ENCODE measurements at places on chromosomes 1 and 21. TPM values are rescaled to one million over a fixed set of nuclear protein-coding genes. Genes with fewer than 3 reads are reported as not detected.
A peak's percentile ranks its signal among the peaks of the same experiment; 100 is the strongest.

DNA sequence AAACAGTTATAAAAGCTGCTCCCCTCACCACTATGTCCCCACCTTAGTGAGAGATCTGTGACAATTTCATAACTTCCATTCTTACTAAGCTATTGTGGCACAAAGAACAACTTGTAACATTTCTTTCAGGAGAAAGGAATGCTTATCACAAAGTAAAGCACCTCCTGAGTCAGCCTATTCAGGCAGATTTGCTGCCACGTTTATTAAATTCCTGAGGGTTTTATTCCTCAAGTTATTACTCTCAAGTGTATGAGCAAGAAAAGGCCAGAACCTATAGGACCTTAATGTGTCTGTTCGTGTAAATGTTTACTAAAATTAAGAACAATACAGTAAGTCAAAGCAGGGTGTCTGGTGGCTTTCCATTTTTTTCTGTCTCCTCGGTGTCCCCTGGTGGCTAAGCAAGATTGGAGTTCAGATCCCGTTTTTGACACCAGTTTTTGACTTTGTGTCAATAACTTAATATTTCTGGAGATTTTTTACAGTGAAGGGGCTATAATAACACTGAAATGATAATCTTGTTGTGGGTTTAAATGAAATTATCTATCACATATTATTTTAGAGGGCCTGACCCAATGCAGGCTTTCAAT lies 1539.6 kb downstream of the BRINP3 start:
- H3K27ac ChIP-seq, result no peak overlapping the region
- no peak for DNase-seq
- H3K27me3 ChIP-seq, result no peaks in the 10 kb centered on the region

DNA sequence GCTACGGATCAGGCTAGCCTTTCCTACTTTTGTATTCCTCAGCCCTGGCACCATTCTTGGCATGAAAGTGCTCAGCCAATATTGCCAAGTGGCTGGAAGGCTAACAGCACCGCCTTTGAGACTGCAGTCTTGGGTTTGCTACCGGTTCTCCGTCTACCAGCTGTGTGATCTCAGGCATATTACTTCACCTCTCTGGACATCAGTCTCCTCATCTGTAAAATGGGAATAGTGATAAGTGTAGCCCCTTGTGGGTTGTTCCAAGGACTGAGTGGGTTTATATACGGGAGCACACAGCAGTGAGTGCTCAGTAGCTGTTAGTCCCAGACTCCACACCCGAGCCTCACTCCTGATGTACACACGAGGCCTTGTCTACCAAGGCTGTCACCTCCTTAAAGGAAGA lies 13.7 kb downstream of the TFAP2E start:
- H3K4me3 ChIP-seq, result no peak overlapping the region
- H3K27me3 ChIP-seq, result no peaks in the 10 kb centered on the region
- H3K4me1 ChIP-seq, result no peaks in the 10 kb centered on the region
- no peak overlapping the region for H3K27ac ChIP-seq

- no peak for DNase-seq
- peaks cover 80% of the 10 kb centered on the region for H3K27me3 ChIP-seq
- peaks cover 28% of the 10 kb centered on the region for H3K4me1 ChIP-seq
- H3K4me3 ChIP-seq, result no peak overlapping the region
- no peaks in the 10 kb centered on the region for H3K36me3 ChIP-seq
- no peak overlapping the region for H3K27ac ChIP-seq
These were observed 4.5 kb upstream of the RUNX3 start for GRCh38 chr1:24934310-24935195.

DNA sequence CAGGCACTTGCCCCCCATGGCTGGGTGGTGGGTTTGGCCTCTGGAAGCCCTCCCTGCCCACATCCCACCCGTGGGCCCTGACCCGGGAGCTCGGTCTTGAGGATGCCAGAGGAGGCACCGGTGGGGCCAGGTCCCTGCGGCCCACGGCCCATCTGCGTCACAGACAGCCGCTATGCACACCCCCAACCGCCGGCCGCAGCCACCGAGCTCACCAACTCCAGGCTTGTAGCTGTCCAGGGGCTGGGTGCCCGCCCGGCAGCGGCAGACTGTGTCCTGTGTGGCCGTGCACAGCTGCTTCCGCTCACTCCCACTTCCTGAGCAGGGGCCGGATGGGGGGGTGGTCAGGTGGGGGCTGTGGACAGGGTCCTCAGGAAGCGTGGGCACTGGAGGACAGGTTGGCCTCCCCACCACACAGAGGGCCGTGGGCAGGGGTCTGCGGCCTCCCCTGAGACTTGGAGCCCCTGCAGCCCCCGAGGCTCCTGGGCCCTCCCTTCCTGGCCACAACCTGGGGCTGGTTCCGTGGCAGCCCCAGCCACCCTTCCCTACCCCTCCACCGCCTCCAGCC lies 1.1 kb downstream of the TNFRSF4 start:
- peak overlapping the region; percentile 61 for H3K4me3 ChIP-seq
- peak overlapping the region; percentile 80 for H3K27ac ChIP-seq
- peaks cover 9% of the 10 kb centered on the region for H3K27me3 ChIP-seq
- H3K4me1 ChIP-seq, result peaks cover 72% of the 10 kb centered on the region
- DNase-seq, result peak; percentile 50

DNA sequence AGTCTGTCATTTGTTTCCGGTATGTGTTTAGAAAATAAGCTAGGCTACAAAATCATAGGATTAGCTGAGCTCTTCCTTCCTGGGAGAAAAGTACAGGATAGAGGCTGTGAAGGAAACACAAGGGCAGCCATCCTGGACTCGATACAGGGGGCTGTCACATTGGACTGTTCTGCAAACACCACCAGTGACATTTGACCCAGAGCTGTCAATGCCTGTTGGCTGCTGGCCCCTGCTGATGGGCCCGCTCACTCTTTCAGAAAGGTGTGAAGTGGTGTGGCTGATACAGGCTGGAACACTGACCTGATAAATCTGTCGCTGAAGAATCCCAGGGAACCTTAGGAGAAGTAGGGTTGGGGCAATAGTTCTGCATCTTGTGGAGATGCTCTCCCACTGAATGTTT lies 183.1 kb downstream of the RHOU start:
- no peak overlapping the region for H3K4me3 ChIP-seq
- H3K4me1 ChIP-seq, result peaks cover 9% of the 10 kb centered on the region
- no peak overlapping the region for H3K27ac ChIP-seq
- DNase-seq, result no peak

DNA sequence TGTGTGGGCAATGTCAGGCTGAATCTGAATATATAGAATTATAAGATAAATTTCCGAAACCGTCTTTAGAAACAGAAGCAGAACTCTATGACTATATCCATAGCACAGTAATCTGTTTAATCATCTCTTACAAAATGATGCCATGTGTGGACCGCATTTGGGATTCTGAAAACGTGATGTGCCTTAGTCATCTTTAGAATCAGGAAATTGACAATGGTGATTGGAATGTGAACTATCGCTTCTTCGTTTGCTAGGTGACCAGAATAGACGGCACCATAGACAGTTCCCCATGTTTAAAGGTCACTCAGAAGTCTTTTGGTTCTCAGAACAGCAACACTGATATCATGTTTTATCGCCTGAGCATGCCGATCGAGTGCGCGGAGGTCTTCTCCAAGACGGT lies 300.3 kb downstream of the ZP4 start:
- peaks cover 41% of the 10 kb centered on the region for H3K36me3 ChIP-seq
- no peak for DNase-seq
- H3K27ac ChIP-seq, result no peak overlapping the region
- no peaks in the 10 kb centered on the region for H3K27me3 ChIP-seq
- no peak overlapping the region for H3K4me3 ChIP-seq

GRCh38 chr1:11707621-11708276 lies 16.2 kb downstream of the DRAXIN start:
- H3K27ac ChIP-seq, result peak overlapping the region; percentile 83
- no peak overlapping the region for H3K4me3 ChIP-seq
- H3K27me3 ChIP-seq, result peaks cover 75% of the 10 kb centered on the region
- H3K36me3 ChIP-seq, result no peaks in the 10 kb centered on the region
- DNase-seq, result peak; percentile 78
- H3K4me1 ChIP-seq, result peaks cover 18% of the 10 kb centered on the region

GRCh38 chr1:8903908-8904650 lies 25.6 kb upstream of the ENO1 start:
- no peak overlapping the region for H3K27ac ChIP-seq
- H3K4me1 ChIP-seq, result peaks cover 9% of the 10 kb centered on the region
- no peaks in the 10 kb centered on the region for H3K27me3 ChIP-seq
- no peak overlapping the region for H3K4me3 ChIP-seq

- no peaks in the 10 kb centered on the region for H3K27me3 ChIP-seq
- H3K27ac ChIP-seq, result no peak overlapping the region
- peaks cover 6% of the 10 kb centered on the region for H3K4me1 ChIP-seq
- DNase-seq, result peak; percentile 75
- H3K36me3 ChIP-seq, result peaks cover 30% of the 10 kb centered on the region
- peak overlapping the region; percentile 16 for H3K4me3 ChIP-seq
These were observed 35.8 kb upstream of the RIPK4 start for GRCh38 chr21:41802684-41803083.

DNA sequence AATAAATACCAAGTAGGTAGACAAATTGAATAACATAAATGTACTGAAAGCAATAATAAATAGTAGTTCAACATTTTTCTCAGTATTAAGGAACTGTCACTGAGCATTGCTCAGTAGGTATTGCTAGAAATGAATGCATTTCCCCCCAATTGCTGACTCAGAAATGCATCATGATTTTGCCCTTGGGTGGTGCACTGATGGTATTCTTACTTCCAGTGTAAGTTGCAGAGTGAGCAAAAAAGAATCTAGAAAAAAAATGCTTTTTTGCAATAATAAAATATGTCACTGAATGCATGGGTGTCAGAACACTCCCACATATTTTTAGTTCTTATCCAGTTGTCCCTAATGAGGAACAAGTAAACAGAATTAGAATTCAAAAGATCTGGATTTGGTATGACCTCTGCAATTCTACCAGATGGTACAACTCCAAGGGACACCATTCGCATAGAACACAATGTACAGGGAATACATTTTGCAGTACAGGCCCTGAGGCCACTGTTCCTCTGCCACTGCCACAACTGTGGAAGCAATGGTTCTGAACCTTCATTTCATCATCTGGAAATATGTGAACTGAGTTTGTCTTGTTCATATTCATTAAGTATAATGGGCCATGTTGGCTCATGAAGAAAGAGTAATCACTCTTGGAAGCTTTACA lies 78.0 kb downstream of the ATP6V1G3 start:
- H3K27me3 ChIP-seq, result no peaks in the 10 kb centered on the region
- DNase-seq, result no peak
- no peaks in the 10 kb centered on the region for H3K4me1 ChIP-seq
- no peak overlapping the region for H3K4me3 ChIP-seq
- H3K27ac ChIP-seq, result no peak overlapping the region
- no peaks in the 10 kb centered on the region for H3K36me3 ChIP-seq

DNA sequence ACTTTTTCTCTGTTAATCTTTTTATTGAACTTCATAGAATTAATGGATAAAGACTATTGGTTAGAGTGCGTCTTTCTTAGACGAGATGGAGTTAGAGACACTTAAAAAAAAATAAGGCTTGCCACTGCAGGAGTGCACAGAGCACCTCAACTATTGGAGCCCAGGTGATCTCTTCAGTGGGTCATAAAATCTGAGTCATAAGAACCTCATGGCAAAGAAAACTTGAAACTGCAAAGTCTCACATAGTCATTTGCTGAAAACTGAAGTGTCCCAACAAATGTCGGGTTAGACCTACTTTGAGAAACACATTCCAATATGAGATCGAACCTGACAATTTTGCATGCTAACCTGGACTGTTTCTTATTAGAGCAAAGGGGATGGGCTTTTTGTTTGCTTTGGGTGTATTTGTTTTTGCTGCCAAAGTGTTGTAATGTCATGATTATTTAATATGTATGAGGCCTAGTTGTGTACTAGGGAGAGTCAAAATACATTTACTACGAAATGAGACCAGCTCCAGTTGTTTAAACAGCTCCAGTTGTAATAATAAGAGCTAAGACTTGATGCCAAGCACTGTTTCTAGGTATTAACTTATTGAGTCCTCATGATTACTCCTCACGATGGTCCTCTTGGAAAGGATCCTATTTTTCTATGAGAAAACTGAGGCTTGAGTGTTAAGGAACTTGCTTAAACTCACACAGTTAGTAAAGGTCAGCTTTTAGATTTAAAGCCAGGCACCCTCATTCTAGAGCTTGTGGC lies 65.1 kb downstream of the DDR2 start:
- no peak overlapping the region for H3K4me3 ChIP-seq
- no peaks in the 10 kb centered on the region for H3K36me3 ChIP-seq
- H3K27ac ChIP-seq, result peak overlapping the region; percentile 86
- no peaks in the 10 kb centered on the region for H3K27me3 ChIP-seq

GRCh38 chr1:53325326-53326087 lies 2.4 kb downstream of the LRP8 start:
- H3K36me3 ChIP-seq, result no peaks in the 10 kb centered on the region
- peaks cover 25% of the 10 kb centered on the region for H3K4me1 ChIP-seq
- DNase-seq, result no peak

- H3K27me3 ChIP-seq, result no peaks in the 10 kb centered on the region
- DNase-seq, result no peak
- peaks cover 16% of the 10 kb centered on the region for H3K36me3 ChIP-seq
These were observed 275.0 kb downstream of the AKT3 start for GRCh38 chr1:243575070-243575469.

GRCh38 chr1:76591963-76592362 lies 275.3 kb upstream of the ST6GALNAC5 start:
- no peaks in the 10 kb centered on the region for H3K36me3 ChIP-seq
- H3K4me1 ChIP-seq, result no peaks in the 10 kb centered on the region
- H3K27ac ChIP-seq, result no peak overlapping the region
- no peak for DNase-seq
- H3K4me3 ChIP-seq, result no peak overlapping the region

GRCh38 chr1:160112357-160112756 lies 3.2 kb upstream of the ATP1A2 start:
- H3K27me3 ChIP-seq, result peaks cover 5% of the 10 kb centered on the region
- no peak overlapping the region for H3K4me3 ChIP-seq
- peak overlapping the region; percentile 90 for H3K27ac ChIP-seq
- H3K4me1 ChIP-seq, result peaks cover 39% of the 10 kb centered on the region
- no peaks in the 10 kb centered on the region for H3K36me3 ChIP-seq

- no peak for DNase-seq
- H3K27me3 ChIP-seq, result no peaks in the 10 kb centered on the region
- no peaks in the 10 kb centered on the region for H3K36me3 ChIP-seq
- H3K4me3 ChIP-seq, result no peak overlapping the region
- no peak overlapping the region for H3K27ac ChIP-seq
These were observed 24.0 kb downstream of the LRRC8D start for GRCh38 chr1:89844860-89845259.

GRCh38 chr1:196449460-196449859 lies 158.8 kb downstream of the KCNT2 start:
- no peaks in the 10 kb centered on the region for H3K4me1 ChIP-seq
- no peak for DNase-seq
- H3K36me3 ChIP-seq, result no peaks in the 10 kb centered on the region
- no peak overlapping the region for H3K4me3 ChIP-seq

- peaks cover 44% of the 10 kb centered on the region for H3K36me3 ChIP-seq
- no peaks in the 10 kb centered on the region for H3K27me3 ChIP-seq
- DNase-seq, result peak; percentile 51
- H3K27ac ChIP-seq, result no peak overlapping the region
- H3K4me3 ChIP-seq, result no peak overlapping the region
These were observed 130.5 kb downstream of the RABGAP1L start for GRCh38 chr1:174289644-174290310.

The SLC30A1 gene
- total RNA-seq, result 11.5 TPM

The ERMAP gene
- total RNA-seq, result 4.7 TPM

The UBXN10 gene
- total RNA-seq, result 1.4 TPM

The CYP4B1 gene
- 11.5 TPM for total RNA-seq

The SWT1 gene
- total RNA-seq, result 7.4 TPM

The DCAF6 gene
- 196 TPM for total RNA-seq

The OR14A2 gene
- total RNA-seq, result not detected

The MTMR11 gene
- 4.9 TPM for total RNA-seq

The ATP6V1G3 gene
- total RNA-seq, result not detected

The SMPDL3B gene
- total RNA-seq, result not detected

The LCE6A gene
- total RNA-seq, result not detected

The TMEM269 gene
- total RNA-seq, result not detected

The KCNA3 gene
- 0.22 TPM for total RNA-seq

The CCDC17 gene
- 1.2 TPM for total RNA-seq

The TBX19 gene
- total RNA-seq, result 0.33 TPM
